ENCODE measurements at places on chromosomes 2 and 18. TPM values are rescaled to one million over a fixed set of nuclear protein-coding genes. Genes with fewer than 3 reads are reported as not detected.

DNA sequence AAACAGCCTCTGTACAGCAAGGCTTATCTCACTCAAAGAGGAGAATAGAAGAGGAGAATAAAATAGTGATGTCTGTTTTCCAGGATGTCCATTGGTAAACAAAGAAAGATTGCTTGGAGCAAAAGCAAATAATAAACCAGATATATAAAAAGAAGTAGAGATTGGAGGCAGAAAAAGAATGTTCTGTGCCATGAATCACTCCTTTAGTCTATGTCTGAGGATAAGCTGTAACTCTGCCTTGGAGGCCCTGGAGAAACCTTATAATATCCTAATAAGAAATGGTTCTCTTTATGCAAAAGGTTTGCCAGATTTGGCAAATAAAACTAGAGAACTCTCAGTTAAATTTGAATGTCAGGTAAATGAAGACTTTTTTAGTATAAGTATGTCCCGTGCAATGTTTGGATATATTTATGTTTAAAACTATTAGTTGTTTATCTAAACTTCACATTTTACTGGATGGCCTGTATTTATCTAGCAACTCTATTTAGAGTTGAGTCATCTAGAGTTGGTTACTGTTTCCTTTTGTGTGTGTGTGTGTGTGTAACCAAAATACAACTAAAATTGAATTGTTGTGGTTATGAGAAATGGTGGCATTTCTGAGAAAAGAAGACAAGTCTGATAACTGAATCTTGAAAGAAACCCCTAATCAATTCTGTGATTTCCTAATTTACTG is 510.3 kb upstream of the SETBP1 start:
- no peak for DNase-seq

- no peak for DNase-seq
These were observed 18.7 kb upstream of the TMEM200C start for GRCh38 chr18:5914016-5914415.

Gene KATNAL2
- 13.4 TPM for polyA plus RNA-seq

Gene PDE1A
- polyA plus RNA-seq, result 40.4 TPM

DNA sequence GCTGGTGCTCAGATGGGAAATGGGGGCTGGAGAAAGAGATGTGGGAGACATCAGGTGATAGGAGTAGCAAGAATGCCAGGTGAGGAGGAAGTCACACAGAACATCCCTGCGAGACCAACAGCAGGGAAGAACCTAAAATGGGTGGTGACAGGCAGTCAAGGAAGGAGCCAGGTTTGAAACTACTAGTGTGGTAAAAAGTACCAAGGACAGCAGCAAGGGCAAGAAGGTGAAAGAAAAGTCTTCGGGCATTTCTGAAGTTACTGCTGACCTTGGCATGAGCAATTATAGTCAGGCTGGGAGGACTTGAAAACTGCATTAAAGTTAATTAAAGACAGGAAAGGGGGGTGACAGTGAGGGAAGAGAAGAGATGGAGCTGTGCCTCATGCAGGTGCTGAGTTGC is 410.4 kb downstream of the RAD51AP2 start:
- no peak for DNase-seq

DNA sequence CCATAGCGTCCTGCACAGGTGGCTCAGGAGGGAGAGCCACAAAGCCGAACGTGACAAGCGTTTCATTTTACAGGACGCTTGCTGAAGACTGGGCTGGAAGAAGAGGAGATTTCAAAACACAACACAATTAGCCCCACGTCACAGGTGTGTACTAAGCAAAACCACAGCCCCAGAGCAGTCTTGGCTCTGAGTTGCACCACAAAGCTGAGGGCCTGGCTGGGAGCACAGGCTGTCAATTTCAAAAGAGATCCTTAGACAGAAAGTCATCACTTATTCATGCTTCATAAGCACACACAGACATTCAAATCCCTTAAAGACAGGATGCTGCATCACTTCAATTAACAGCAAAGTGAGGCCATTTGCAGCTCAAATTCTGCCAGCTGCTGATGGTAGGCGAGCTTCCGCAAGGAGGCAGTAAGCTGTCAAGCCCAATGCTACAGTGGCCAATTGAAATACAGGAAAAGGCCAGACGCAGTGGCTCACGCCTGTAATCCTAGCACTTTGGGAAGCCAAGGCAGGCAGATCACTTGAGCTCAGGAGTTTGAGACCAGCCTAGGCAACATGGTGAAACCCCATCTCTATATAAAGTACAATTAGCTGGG is 79.6 kb downstream of the SKA1 start:
- DNase-seq, result no peak

DNA sequence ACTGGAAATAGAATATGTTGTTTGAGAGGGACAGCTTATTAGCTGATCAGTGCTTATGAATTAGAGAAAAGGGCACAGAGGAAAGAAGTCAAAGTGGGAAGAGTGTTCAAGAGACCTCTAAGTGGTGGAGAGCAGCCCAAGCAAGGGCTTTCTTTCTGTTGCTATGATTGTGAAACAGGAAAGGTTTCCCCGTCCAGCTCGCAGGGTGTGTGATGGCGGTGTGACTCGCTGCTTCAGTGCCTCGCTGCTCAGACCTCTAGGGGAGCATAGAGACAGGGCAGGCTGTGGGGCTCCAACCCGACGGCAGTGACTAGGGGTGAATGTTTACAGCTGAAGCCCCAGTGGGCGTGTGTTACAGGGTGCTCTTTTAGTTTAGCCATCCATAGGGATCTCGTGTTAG is 166.5 kb upstream of the COPS8 start:
- DNase-seq, result no peak

DNA sequence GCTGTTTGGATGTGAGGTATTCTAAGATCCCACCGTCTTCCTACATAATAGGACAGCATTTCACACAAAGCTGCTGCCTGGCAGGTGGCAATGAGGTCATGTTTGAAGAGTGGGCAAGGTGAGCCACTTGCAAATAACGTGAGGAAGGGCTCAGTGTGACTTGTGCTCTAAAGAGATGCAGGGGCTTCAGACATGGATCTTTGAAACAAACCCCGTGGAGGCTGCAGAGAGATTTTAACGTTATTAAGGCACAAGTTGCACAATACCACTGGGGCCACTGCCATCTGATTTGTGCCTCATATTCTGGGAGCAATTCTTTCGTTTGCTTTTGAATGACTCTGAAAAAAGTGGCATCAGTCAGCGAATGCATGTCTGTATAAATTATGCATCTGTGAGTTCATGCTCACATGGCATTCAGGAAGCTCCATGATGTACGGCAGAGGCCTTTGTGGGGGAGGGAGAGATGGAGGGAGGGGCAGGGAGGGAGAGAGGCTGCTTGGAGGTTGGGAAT is 362.0 kb downstream of the SOX11 start:
- no peak for DNase-seq

Gene TXNDC2
- not detected for polyA plus RNA-seq

Gene DLX2
- polyA plus RNA-seq, result not detected

DNA sequence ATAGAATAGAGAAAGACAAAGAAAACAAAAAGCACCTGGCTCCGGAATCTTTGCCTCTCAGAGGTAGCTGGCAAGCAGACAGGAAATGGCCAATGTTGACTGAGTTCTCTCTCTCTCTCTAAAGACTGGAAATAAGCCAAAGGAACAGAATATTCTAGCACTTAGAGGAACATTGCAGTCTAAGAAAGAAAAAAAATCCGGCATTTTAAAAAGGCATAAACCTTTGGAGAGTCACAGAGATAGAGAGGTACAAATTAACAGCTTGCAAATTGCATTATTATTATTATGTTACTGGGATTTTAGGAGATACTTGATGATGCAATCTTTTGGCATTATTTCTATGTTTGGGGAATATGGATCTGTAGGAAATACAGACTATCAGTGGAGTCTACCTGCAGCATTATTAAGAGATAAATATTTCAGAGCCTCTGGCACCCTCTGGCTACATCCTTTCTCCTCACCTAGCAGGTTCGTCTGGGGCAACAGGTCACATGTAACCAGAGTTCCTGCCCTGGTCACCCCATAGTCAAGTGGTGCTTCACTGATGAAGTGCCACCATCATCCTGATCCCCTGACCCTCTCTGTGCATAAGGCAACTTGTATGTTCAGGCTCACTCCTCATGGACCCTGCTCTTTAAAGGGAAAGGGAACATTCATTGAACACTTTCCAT is 318.9 kb upstream of the ACVR2A start:
- DNase-seq, result no peak

DNA sequence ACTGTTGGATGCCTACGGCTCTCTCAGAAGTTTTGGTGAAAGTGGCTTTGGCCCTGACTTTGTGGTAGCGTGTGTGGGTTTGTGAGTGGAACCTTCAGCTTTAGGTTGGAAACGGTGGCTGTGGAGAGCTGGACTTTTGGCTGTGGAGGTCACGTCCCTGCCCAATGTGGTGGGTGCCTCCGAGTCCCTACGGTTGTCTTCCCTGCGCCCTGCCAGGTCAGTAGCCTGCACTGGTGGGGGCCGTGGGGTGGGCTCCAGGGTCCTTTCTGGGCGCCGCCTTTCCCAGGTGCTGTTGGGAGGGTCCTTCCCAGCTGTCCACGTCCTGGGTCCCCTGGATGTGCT is 11.1 kb downstream of the COLEC11 start:
- no peak for DNase-seq

Measured in kidney (tissue), 22 donors.